CD4-positive, CD25-positive, alpha-beta regulatory T cell (primary cell): ENCODE measurements at places on chromosomes 4 and X.

GRCh38 chr4:140719022-140719421, 37.2 kb downstream of the TBC1D9 start:
- DNase-seq, result no peak

GRCh38 chrX:2395261-2395992, 105.3 kb downstream of the DHRSX start:
- DNase-seq, result no peak

GRCh38 chrX:39551762-39552161, 546.0 kb downstream of the BCOR start:
- no peak for DNase-seq

DNA sequence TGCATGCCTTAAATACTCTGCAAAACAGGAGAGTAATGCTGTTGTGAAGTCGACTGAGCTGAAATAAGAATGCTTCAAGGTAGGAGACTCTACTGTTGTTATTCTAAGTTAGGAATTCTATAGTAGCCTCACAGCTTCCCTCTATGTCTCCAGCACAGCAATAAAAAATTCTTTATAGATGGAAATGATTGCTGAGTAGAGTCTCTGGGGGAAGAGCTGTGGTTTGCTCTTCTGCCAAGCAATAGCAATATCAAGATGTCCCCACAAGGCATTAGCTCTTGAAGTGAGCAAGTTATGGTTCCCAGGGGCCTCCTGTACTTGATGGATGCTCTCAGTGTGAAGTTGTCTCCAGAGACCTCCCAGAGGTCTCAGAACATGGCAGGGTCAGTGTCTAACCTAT, 880.6 kb upstream of the FRG1 start:
- DNase-seq, result no peak

GRCh38 chr4:124738994-124739393, 26.5 kb upstream of the ANKRD50 start:
- no peak for DNase-seq
